ENCODE measurements at places on chromosomes 11 and 22.

DNA sequence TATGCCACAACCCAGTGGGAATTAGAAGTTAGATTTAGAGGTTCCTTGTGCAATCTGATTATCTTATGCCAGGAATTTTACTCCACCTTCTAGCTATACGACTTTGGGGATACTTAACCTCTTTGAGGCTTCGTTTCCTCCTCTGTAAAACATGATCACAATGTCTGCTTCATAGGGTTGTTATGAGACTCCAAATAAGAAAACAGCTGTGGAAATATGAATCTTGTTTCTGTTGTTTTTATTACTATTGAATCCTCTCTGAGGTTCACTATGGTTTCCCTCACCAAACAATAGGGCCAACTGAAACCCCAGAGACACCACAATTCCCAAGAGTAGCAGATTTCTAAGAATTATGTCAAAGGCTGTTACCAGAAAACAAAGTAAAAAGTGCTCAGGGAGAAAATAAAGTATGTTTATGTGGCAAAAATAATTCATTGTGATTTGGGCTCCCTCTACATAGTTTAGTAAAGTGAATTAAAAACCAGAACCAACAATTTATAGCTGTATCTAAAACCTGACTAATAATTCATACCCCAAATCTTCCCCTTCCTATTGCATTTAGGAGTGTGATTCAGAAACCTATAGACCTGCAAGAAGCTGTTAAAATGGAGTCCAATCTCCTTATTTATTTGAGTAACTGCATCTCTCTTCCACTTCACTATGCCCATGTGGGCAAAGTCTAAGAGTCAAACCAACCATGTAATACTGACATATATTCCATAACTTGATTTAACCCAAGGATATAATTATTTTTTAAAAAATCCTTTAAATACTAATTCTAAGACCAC is 38.4 kb downstream of the AMBRA1 start:
- DNase-seq: no peak

DNA sequence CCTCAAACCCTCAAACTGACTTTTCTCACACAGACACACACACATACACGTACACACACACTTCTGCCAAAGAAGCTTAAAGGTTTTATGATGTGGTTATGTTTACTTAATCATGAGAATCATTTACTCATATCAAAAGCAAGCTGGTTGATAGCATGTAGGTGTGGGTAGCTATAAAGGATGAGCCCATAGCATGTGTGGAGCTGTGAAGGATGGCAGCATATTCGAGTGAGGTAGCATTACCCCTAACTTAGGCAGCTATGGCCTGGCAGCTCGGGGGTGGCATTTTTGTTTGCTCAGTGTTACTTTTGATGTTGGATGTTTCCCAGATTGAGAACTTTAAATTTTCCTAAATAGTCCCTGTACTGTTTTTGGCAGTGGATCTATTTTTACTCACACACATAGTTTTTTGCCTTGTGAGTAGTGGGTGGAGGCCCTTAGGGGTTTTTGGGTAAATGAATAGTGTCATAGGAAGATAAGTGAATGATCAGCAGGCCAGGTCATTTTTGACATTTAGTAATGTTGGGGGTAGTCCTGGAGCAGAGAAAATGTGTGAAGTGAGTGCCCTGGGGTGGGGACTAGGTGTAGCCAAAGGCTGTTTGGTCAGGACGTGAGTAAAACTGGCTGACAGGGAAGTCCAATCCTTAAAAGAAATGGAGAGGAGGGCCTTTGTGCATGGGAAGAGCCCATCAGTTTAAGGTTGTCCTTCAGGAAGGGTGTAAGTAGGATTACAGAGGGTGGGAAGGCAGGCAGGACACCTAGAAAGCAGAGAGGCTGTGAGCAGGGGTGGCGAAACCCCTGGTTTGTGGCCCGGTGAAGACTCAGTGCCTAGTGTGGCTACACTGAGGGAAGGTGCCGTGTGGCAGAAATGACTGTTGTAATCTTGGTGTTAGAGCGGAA is 7.1 kb downstream of the YWHAH start:
- no peak for DNase-seq

GRCh38 chr22:41983513-41984405 is 14.5 kb downstream of the SEPTIN3 start:
- no peak for DNase-seq

- DNase-seq: peak; percentile 7
Observed at GRCh38 chr11:14645015-14645912, 1.7 kb downstream of the PDE3B start.

GRCh38 chr11:126310200-126310991 is 6.5 kb downstream of the DCPS start:
- DNase-seq: peak; percentile 15

GRCh38 chr11:122183933-122184332 is 67.9 kb upstream of the BLID start:
- DNase-seq: no peak
